Left lung (tissue), 14 donors: ENCODE measurements at places on chromosomes 2 and 18. TPM values are rescaled to one million over a fixed set of nuclear protein-coding genes. Genes with fewer than 3 reads are reported as not detected.

GRCh38 chr2:72118951-72119350 is 28.7 kb downstream of the CYP26B1 start:
- DNase-seq = no peak

DNA sequence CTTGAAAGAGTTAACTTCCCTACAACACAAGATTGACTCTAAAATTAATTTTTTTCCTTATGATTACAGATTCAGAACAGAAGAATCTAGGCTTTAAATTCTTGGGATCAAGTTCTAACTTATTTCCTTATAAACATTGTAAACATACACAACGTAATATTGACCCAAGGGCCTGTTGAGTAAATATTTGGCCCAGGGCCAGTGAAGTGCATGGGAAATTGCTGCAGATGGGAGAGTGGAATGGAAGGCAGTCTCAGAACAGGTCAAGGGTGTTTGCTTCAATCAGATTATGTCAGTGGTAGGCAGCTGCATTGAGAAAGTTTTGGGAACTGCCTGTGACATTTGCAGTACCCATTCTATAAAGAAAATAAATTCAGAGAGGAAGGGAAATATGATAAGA is 137.6 kb downstream of the MYO1B start:
- DNase-seq = no peak

- DNase-seq = no peak
Observed at GRCh38 chr18:14927701-14928100, 179.7 kb downstream of the ANKRD30B start.

GRCh38 chr2:103738108-103738507 is 976.3 kb downstream of the TMEM182 start:
- DNase-seq = no peak

DNA sequence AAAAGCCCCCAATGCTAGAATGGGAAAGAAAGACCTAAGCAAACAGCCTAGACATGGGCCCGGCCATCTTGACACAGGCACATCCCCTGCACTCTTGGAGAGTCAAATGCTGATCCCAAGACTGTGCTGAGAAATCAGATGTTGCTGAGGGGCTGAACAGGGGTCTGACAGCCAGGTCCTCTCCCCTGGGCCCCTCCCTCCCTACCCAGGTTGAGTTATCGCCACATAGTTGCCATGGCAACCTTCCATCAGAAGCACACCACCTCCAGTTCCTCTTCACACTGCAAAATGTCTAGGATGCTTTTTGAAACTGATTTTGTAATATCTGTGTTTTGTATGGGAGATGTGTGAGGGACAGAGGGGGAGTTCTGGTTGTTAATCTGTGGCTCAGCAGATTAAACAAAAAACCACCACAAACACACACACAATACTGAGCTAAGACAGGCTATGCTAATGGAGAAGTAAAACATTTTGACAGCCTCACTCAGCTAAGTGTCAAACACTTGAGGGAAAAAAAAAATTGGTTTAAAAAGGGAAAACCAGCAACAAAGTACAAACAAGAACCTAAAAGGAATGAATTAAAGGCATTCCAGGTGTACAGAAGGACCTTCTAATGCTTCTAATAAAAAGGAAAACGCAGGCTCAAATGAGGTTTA is 88.2 kb downstream of the TMEM163 start:
- DNase-seq = no peak

GRCh38 chr2:58649756-58650155 is 408.6 kb upstream of the FANCL start:
- no peak for DNase-seq

DNA sequence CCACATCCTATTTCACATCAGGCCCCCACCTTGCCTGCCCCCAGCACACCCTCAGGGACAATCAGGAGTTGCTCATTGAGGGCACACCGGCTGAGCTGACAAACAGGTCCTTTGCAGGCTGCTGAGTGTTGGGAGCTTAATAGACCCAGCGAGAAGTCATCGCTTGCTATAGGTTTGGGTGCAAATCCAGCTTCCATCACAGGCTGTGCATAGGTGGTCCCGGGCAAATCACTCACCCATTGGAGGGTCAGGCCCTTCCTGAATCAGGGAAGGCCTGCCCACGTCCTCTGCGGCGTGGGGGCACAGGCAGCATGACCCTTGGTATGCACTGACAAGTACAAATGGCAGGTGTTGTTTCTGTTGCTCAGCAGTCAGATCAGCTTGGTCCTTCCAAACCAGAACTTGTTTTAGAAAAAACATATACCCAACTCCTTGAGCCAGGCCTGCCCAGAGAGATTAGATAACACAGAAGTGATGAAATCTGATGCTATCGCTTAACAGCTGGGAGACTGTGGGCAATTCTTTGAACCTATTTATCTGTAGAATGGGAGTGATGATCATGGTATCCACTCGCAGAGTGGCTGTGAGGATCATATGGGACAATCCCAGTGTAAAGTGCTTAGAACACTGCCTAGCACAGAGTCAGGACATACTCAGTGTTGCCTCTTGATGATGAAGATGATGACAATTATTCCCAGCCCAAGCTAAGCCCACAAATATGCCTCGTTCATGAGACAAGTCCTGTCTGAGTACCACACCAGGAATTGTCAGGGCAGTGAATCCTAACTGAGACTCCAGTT is 34.9 kb downstream of the SMAD7 start:
- no peak for DNase-seq

DNA sequence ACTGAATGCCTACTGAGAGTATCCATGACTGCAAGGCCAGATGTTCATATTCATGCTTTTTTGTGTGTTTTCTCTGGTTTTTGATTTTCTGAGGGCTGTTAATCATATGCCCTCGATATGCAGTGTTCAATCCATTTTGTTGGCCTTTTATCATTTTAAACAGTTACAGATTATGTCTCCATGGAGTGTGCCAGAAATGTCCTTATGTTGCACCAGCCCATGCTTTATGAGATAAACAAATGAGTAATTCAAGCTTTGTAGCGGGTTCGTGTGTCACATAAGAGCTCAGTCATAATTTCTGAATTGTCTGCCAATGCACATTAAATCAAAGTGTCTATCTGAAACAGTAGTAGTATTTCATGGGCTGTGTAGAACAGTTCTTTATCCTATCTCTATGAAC is 583.0 kb downstream of the THSD7B start:
- DNase-seq = no peak

Gene NT5C1B
- polyA plus RNA-seq = 1.3 TPM

Gene TBR1
- 0.04 TPM for polyA plus RNA-seq

Gene BCL11A
- polyA plus RNA-seq = 30.1 TPM

Gene HOXD1
- polyA plus RNA-seq = 1.5 TPM

Gene KLHL14
- polyA plus RNA-seq = 1.1 TPM

Gene RASGRP3
- 39.2 TPM for polyA plus RNA-seq

Gene BUB1
- 17.8 TPM for polyA plus RNA-seq
